ENCODE measurements at places on chromosomes 3 and 15.

DNA sequence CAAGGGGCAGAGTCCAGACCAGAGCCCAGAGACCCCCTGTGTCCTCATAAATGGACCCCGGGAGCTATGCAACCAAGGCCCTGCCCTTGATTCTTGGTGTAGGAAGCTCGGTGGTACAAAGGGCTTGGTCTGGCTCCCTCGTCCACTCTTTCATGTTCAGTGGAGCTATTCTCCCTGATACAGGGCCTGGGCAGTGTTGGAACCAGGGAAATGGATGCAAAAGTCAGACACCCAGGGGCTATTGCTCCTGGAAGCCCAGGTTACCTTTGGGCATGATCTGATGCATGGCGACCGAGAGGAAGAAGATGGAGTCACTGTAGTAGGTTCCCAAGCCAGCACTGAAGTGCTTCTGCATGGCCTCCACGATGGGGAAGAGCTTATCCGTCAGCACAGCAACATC is 44.5 kb downstream of the XXYLT1 start:
- no peak for DNase-seq

GRCh38 chr3:7879572-7879971 is 622.1 kb upstream of the LMCD1 start:
- DNase-seq: no peak

GRCh38 chr3:18546632-18547031 is 121.5 kb upstream of the SATB1 start:
- DNase-seq: no peak

- DNase-seq: no peak
Observed at GRCh38 chr15:96338766-96339618, 8.5 kb downstream of the NR2F2 start.
